Right renal cortex interstitium (tissue), 3 donors: ENCODE measurements at places on chromosomes 1 and 21. TPM values are rescaled to one million over a fixed set of nuclear protein-coding genes. Genes with fewer than 3 reads are reported as not detected.

DNA sequence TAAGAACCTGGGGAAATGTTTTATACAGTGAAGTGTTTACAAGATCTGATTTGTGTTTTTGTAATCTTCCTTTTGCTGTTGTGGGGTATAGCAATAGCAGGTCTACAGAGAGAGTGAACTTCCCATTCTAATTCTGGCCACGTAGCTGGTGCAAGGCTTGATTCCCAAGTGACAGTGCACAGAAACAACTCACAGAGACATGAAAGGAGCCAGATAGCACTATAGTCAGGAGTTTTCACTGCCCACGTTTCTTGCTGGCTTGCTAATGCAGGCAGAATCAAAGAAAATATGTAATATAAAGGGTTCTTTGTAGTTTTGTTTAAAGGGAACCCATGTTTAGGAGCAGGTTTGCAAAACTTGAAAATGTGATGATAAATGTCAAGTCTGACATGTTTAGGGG is 170.9 kb upstream of the IVNS1ABP start:
- DNase-seq = no peak

GRCh38 chr1:17119076-17119772 is at the start of gene PADI2:
PADI2 (minus strand) TSS chr1:17119451; CDS start chr1:17119371, 80 bp downstream.
- DNase-seq = no peak

DNA sequence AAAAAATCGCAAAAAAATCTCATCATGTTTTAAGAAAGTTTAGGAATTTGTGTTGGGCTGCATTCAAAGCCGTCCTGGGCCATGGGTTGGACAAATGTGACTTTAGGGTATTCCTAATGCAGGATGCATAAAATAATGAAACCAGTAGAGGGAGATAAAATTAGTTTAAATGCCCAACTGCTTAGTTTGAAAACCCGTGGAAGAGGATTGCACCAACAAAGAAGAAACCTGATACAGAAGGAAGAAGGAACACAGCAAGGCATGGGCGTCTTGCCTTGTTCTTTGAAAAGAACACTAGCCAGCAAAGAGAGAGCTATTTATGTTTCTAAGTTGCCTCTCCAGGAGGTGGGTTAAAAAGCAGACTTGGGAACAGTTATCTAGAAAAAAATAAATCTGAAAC is 37.9 kb downstream of the WDR3 start:
- DNase-seq = no peak

GRCh38 chr1:46301406-46301807 is 2.0 kb downstream of the LRRC41 start:
- no peak for DNase-seq

DNA sequence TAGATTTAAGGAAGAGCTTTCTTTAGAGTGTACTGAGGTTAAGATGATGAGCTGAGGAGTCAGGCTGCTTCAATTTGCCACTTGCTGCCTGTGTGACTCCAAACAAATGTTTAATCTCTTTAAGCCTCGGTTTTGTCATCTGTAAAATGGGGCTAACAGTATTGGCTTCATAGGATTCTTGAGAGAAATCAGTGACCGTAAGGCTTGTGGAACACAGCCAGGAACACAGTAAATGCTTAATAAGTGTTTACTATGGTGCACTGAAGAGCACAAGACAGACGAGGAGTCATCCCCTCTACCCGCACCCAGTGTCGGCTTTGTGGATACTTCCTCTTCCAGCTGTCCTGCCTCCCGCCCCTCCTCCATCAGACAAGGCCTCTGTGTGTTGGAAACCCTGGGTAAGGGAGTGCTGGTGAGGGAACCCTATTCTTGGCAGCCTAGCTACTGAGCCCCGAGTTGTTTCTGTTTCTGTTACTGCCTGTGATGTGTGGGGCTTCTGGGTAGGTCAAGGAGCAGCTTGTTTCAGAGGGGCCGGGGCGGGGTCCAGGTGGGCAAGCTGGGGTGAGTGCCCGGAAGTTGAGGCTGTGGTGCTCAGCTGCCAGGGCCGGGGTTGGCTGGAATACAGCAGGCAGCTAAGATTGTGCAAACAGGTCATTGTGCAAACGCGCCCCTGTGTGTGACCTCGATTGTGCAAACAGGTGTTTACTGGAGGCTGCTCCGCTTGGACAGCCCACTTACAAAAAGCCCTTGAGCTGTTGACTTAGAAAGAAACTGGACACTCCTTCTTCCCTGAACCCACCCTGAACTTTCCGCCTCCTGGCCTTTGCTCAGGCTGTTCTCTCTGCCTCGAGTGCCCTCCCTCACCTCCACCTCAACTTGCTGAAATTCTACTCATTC is 4.0 kb upstream of the CSF3R start:
- no peak for DNase-seq

GRCh38 chr1:35301674-35302392 is 33.3 kb downstream of the ZMYM4 start:
- no peak for DNase-seq

GRCh38 chr1:243414152-243414494 is 158.3 kb downstream of the SDCCAG8 start:
- DNase-seq = no peak

DNA sequence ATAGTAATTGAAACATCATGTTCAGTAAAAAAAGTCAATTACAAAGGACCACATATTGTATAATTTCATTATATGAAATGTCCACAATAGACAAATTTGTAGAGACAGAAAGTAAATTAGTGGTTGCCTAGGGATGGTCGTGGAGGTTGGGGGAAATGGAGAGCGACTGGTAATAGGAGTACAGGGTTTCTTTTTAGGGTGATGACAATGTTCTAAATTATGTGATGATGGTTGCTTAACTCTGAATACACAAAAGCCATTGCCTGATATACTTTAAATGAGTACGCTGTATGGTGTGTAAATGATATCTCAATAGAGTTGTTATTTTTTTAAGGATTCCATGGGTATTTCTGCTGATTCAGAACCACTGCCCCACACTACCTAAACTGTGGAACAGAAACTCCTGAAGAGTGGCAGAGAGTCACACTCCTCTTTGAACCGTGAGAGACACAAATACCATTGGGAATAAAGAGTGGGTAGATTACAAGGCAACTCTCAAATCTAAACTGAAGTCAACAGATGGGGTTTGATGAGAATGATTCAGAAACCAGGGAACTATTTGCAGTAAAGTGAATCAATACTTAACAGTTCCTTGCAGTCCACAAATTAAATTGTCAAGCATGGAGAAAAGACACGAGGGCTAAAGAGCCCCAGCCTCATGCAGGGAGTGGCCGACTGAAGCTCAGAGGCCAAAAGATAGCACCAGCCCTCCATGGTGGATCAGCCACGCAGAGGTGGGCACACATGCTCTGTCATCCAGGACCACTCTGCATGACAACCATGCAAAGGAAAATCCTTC is 118.0 kb downstream of the CAPN8 start:
- no peak for DNase-seq

- no peak for DNase-seq
Observed at GRCh38 chr1:115531631-115532264, 110.0 kb upstream of the VANGL1 start.

DNA sequence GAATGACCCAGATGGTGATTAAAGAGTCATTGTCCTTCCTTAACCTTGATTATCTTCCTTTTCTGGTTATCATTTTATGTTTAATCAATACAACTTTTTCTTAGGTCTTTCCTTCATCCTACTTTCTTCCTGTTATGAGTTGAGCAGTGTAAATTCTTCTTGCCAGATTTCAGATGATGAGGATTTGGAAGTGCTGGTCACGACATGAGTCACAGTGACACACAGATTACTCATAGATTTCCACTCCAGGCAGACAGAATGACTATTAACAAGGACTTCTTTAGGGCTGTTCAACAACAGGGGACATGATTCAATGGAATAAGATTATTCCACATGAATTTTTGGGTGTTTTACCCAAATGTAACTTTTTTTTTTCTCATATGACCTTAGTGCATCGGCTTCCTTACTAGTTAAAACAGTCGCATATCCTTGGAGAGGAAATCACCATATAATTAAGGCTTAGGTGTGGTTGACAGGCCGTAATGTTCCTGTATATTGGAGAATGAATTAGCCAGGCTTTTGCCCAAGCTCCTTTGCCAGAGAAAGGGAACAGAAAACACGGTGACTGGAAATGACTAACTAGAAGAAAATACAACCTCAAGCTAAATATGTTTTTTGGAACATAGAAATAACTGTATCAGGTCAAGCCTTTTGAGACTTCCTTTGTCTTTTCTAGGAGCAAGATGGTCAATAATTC is 44.2 kb downstream of the PRRX1 start:
- DNase-seq = no peak

GRCh38 chr1:215417122-215417521 is 150.0 kb upstream of the KCTD3 start:
- no peak for DNase-seq

- no peak for DNase-seq
Observed at GRCh38 chr21:45169001-45169400, 94.6 kb downstream of the ADARB1 start.

- DNase-seq = peak; percentile 100
Observed at GRCh38 chr1:5992026-5992813, at the start of gene NPHP4. NPHP4 (minus strand) TSS chr1:5992425; CDS start chr1:5986289, 6,136 bp downstream.

GRCh38 chr1:220296981-220297380 is 24.7 kb upstream of the RAB3GAP2 start:
- no peak for DNase-seq

DNA sequence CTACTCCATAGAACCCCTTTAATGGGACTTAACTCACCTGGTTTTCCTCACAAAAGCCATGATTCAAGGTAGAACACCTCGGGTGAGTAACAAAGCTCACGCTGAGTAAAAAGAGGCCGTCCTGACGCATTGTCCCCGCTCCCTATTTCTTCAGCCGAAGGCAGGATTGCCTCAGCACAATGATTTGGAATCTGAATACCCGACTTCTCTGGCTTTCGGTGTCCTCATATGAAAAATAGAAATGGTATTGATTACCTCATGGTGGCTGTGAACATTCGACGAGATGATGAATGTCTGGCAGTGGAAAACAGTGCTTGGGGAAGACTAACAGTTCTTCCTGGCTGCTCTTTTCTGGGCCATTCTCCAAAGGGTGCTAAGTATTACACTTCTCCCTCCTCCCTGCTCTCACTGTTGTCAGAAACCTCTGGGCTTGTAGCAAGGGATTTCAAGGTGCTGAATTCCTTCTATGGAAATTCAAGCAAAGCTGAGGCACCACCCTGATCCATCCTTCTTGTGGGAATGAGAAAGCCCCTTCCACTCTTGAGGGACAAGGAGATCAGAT is 148.3 kb downstream of the C1orf94 start:
- DNase-seq = no peak

DNA sequence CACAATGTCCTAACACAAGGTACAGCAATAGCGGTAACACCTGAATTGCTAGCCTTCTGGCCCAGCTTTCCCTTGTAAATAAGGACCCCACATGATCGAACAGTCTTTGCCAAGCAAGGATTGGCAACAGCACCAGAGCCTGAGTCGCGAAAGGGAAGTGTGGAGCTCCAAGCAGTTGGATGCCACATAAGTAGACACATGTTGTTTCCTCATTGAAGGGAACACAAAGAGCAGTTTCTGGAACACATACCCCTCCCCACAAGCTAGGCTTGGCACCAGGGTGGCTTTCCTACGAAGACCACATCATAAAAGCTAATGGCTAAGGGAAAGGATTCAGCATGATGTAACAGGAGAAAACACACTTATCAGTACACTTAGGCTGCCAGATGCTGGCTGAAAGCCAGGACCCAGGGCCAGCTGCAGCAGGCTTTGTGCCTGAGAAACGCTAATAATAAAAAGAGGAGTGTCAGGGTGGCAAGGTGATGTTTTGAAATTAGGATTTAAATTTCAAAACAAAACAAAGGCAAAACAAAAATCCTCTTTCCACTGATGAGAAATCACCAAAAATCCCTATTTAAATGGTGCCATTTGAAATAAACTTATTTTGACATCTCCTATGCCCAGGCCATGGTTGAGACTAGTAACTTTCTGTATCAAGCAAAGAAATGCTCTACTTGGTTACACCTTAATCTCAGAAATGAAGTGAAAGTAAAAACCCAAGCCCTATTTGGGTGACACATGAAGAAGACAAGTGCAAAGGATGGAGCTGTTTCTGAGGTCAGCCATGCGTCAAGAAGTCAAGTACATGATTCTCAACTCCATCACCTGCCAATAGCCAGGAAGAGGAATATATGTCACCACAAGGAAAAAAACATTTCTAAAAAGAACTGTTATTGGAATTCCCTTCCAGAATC is 11.9 kb upstream of the CPLANE2 start:
- no peak for DNase-seq

DNA sequence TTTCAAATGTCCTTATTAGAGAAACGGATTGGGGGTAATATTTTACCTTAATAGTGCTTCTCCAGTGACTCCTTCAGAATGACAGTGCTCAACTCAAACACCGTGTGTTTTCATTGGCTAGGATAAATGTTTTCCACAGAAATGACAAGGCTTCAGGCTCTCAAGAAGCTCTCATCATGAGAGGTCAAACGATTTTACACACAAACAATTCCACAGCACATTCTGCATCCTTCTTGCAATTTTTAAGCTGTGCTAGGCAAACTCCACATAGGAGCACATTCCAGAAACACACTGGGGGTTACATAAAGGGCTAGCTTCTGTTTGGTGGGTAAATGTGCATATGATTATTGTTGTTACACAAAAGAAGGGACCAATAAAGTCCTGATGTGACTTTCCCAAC is 75.5 kb upstream of the IPO9 start:
- DNase-seq = no peak

- no peak for DNase-seq
Observed at GRCh38 chr1:216599851-216600250, 123.4 kb downstream of the ESRRG start.

DNA sequence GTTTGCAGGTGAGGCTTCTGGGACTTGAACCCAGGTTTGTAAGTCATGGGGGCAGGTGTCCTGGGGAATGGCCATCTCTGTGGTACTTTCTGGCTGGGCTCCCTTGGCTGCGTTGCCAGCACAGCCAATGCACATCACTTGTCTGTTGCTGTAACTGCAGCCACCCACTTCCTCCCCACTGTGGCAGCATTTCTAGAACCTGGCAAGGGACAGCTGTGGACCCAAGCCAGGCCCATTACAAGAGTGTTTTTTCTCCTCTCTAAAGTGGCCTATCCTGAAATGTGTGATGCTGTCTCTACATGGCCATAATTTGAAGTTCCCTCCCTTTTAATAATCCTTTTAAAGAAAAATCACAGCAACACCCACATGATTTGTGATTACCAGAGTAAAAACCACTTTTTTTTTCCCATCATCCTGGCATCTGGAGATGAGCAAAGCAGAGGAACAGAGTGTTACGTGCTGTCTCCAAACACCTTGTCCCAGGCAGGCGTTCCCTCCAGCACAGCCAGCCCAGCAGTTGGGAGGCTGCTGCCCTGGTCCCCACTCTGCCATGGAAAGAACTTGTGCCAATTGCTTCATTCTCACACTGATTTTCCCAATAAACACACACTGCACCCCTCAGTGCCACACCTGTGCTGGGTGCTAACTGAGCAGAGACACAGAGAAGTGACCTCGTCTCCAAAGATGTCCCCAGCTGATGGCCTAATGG is 360.6 kb upstream of the USP24 start:
- no peak for DNase-seq

GRCh38 chr1:201637282-201638079 is 98.6 kb downstream of the NAV1 start:
- no peak for DNase-seq

Gene LHX8
- not detected for polyA plus RNA-seq

Gene PIGR
- polyA plus RNA-seq = 2.4 TPM

Gene DCST2
- 0.85 TPM for polyA plus RNA-seq

Gene TGFB2
- 15.1 TPM for polyA plus RNA-seq

Gene C1QA
- polyA plus RNA-seq = 14.3 TPM

Gene EPHB2
- polyA plus RNA-seq = 12.8 TPM
